Fibroblast of skin of right biceps (primary cell): ENCODE measurements at places on chromosomes 7 and 10.

DNA sequence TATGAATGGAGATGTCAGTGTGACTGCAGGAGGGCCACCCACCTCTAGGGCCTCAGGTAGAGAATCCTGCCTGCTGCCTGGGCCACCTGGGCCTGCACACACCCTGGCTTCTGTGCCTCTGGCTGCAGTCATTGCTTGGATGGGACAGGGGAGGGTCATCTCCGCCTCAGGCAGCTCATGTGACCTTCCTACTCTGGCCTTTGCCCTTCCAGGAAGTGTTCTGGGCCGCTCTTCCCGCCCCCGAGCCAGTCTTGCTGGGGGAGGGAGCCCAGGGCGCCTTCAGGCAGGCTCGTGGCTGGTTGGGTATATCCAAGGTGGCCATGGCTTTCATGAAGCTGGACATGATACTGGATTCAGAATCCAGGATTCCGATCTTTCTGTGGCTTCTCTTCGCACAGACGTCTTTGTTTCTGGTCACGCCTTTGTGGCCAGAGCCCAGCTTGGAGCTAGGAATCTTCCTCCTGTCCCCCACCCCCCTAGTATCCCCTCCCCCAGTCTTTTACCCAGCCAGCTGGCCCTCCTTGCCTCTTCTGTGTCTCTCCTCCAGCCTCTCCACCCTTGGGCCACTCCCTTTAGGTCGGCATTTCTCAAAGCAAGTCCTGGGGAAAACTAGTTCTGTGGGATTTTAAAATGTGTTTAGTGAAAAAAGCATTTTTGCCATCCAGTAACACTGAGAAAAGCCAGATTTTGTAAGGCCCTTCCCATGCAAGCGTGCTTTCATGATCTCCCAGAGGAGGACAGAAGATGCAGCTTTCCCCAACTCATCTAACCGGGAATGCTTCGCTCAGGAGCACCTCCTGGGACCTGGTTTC, 119.6 kb downstream of the ZMIZ1 start:
- DNase-seq, result no peak

DNA sequence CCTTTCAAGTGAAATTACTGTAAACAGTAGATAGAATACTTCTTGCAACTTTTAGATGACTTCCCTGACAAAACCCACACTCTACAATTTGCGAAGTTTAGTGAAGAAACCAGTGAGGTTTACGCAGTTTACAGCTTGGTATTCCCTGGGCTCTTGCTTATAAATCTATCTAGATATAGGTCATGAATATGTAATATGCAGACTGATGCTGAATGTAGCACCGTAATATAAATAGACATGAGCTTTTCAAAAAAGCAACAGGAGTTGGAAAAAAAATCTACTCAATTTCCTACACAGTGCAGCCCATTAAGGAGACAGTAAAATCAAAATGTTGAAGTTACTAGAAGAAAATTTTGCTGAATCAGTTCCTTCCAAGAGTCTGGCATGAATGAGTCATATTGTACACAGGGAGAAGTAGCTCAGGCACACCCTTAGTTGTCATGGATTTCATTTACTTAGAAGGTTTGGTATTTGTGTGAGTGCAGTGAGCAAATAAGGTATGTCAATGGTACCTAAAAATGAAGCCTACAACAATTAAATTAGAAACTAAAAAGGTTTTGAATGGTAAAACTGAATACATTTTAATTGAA, 67.7 kb upstream of the NEUROD6 start:
- peak; percentile 73 for DNase-seq

GRCh38 chr7:3760651-3761050, 459.6 kb downstream of the SDK1 start:
- DNase-seq, result peak; percentile 36

- no peak for DNase-seq
Measured at GRCh38 chr10:99841746-99842145, 59.3 kb downstream of the ABCC2 start.

- DNase-seq, result no peak
Measured at GRCh38 chr7:66236713-66237303, 31.7 kb downstream of the TPST1 start.

DNA sequence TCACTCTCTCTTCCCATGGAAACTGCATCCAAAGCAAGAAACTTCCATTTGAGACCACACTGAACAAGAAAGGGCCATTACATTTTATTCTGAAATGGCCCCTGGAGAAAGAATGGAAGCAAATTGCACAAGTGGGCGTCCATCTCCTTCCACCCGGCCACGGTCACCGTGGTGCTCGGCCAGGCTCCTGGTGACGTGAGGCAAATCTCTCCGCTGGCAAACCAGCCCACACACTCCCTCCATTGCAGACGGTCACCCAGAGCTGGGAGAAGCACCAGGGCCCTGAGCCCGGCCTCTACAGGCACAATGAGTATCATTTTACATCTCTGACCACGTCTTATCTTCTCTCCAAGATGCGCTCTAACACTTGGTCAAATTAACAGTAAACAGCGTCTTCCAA, 126.1 kb upstream of the FAM20C start:
- DNase-seq, result no peak

- no peak for DNase-seq
Measured at GRCh38 chr10:2681891-2682290, 385.5 kb upstream of the PFKP start.

GRCh38 chr7:70212281-70212680, 614.0 kb downstream of the AUTS2 start:
- no peak for DNase-seq

GRCh38 chr10:61175316-61175715, 231.3 kb upstream of the RHOBTB1 start:
- peak; percentile 40 for DNase-seq

DNA sequence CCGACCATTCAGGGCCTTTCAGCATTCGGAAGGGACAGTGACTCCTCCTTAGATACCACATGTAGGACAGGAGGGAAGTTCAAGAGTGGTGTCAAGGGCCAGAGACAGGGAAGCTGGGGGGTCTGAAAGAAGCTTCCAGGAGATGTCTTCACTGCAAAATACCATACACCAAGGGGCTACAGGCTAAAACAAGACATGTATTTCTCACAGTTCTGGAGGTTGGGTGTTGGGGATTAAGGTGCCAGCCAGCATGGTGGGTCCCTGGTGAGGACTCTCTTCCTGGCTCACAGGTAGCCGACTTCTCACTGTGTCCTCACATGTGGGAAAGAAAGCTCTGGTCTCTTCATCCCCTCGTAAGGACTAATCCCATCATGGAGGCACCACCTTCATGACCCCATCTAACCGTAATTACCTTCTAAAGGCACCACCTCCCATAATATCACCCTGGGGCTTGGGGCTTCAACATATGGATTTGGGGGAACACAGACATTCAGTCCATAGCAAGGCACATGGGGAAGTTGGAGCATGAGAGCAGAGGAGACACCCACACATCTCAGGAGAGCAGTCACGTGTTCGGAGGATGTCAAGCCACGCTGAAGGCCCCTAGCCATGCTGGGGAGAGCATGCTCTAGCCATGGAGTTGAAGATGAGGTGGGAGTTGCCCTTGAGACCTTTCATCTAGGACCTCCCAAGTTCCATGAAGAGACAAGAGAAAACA, 73.9 kb upstream of the GDF10 start:
- DNase-seq, result no peak

- peak; percentile 21 for DNase-seq
Measured at GRCh38 chr7:22109761-22110160, 164.1 kb upstream of the CDCA7L start.

DNA sequence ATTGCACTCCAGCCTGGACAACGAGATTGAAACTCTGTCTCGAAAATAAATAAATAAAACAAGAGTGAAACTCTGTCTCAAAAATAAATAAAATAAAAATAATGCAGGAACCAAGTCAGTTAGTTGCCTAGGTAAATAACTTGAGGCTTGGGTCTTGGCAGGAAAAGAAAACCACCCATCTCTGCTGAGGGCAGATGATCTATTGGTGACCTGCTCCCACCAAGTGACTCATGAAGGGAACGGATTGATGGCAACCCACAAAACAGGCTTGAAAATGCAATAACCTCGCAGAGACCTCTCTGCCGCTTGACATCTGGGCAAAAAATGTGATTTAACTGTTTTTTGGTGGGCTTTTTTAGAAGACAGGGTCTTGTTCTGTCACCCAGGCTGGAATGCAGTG, 86.6 kb downstream of the CALN1 start:
- no peak for DNase-seq

DNA sequence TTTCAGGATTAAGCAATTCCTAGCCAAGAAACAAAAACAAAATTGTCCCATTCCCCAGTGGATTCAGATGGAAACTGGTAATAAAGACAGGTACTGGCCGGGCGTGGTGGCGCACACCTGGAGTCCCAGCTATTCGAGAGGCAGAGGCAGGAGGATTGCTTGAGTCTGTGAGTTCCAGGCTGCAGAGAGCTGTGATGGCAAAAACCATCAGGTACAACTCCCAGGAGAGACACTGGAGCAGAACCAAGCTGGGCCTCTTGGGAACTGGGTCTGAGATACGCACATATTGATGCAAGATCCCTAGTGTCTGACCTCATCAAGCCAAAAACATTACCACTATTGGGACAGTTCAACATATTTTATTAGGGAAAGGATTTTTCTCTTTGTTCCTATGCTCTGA, 84.0 kb upstream of the ANLN start:
- no peak for DNase-seq

DNA sequence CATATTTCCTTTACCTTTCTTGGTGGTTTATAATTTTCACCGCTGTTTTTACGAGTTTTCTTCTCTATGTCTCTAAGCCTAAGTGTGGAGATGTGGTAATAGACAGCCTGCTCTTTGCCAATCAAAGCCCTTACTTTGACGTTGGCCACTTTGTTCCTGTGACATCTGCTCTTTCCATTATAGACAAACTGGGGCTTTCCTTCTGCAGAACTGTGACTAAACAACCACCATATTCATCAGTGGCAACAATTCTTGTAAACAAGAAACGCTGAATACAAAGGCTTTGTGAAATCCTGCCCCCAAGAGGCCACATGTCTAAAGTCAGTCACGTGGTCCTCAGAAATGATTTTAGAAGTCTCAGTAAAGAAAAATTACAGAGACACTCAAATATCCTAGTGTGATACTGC, 59.6 kb upstream of the CAPZA2 start:
- peak; percentile 62 for DNase-seq

DNA sequence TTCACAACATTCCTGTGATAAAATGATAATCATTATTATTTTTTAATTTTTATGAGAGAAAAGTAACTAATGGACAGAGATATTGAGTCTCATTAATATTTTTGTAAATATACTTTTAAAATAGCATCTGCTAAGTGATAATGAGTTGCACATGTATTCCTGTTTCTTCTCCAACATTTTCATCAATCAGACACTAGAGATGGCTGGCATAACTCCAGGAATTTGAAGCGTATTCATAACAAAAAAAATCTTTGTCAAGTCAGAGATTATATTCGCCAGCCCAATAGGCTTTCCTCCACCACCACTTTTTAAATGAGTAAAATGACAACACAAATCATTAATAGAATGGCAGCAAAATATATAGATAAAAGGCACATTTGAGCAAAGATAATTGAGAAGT, 524.0 kb upstream of the KCND2 start:
- peak; percentile 19 for DNase-seq

DNA sequence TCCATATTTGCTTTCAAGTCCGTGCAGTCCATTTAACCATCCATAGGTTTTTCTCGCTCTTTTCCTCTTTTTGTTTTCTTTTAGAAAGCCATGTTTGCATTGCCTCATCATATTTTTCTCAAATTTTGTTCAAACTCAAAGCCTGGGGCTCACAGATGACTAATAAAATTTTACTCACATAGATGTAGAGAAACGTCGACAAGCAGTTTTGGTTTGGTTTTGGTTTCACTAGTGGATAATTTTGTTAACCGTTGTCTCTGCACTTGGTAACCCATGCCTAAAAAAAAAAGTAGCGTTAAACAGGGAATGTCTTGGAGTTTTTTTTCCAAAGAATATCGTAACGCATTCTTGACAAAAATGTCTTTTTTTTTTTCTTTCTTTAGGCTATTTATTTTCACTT, 344.2 kb upstream of the GALNT17 start:
- DNase-seq, result no peak

- no peak for DNase-seq
Measured at GRCh38 chr10:71878327-71879034, 27.4 kb upstream of the PSAP start.

DNA sequence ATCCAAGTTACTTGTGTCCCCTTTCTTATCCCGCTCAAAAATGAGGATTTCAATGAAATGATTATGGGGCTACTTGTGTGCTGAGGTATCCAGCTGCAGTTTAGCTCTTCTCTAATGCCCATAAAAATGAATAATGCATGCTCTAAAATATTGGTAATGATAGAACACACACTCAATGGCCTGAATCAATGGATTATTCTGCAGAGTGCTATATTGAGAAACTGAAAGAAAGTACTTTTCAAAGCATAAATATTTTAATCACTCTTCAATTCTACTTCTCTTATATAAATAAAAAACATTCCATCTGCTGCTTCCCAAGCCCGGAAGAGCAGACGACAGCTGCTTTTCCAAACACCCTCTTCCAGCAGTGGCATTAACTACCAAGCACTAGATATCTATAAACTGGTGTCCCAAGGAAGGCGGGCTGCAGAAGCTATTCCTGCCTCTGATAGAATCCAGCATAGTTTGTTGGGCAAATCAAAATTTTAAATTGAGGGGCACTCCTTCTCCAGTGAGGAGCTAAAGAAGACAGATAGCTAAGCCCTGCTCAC, 284.9 kb upstream of the AOAH start:
- DNase-seq, result no peak

GRCh38 chr7:641269-641671, 85.2 kb upstream of the DNAAF5 start:
- no peak for DNase-seq

- DNase-seq, result peak; percentile 69
Measured at GRCh38 chr10:59435707-59436106, 73.4 kb upstream of the FAM13C start.

GRCh38 chr10:128028508-128029289, 97.5 kb downstream of the MKI67 start:
- DNase-seq, result no peak

GRCh38 chr7:84813376-84813775, 373.5 kb downstream of the SEMA3D start:
- DNase-seq, result no peak

DNA sequence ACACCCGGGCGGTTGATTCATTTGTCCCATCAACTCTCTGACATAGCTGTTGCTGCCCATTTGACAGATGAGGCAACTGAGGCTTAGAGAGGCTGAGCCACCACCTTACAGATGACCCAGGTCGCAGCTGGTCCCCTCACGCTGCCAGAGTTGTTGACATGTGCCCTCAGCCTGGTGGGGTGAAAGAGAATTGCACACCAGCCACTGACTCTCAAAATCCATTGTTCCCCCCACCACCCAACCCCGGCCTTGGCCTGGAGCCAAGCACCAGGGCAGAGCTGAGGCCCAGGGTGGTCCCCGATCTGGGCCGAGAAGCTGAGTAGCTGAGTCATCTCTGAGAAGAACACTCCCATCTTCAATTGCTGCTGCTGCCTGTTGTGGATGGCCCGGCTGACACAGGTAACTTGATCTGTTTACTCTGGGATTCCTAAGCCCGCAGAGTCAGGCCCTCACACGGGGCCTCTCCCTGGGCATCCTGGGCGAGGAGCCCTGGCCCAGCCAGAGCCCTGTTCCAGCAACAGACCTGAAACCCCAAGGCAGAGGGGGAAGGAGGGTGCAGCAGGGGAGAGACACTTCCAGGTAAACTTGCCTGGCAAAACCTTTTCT, 27.5 kb downstream of the PVRIG start:
- peak; percentile 75 for DNase-seq

- no peak for DNase-seq
Measured at GRCh38 chr10:70651661-70652060, 20.6 kb upstream of the ADAMTS14 start.
